Brain (organoid and tissue), 16 donors: ENCODE measurements at places on chromosomes 4 and X.

GRCh38 chrX:78199851-78200250 lies 60.4 kb upstream of the TAF9B start:
- DNase-seq = no peak

- DNase-seq = peak; percentile 71
Observed at GRCh38 chrX:6149060-6149872, 79.4 kb downstream of the NLGN4X start.

DNA sequence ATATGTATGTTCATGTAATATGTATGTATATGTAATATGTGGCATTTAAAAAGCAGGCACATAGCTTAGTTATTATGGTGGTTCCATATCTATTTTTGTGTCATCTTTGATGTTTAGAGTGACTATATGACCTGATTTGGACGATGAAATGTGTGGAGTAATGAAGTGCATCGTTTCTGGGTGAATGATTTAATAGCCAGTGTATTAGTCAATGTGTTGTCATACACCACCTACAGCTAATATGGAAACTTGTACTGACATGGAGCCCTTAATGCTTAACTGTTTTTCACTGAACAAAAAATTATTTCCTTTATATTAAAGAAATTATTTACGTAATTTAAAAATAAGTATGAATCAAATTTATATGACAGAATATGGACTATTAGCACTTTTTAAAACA lies 292.3 kb upstream of the FSTL5 start:
- DNase-seq = no peak

DNA sequence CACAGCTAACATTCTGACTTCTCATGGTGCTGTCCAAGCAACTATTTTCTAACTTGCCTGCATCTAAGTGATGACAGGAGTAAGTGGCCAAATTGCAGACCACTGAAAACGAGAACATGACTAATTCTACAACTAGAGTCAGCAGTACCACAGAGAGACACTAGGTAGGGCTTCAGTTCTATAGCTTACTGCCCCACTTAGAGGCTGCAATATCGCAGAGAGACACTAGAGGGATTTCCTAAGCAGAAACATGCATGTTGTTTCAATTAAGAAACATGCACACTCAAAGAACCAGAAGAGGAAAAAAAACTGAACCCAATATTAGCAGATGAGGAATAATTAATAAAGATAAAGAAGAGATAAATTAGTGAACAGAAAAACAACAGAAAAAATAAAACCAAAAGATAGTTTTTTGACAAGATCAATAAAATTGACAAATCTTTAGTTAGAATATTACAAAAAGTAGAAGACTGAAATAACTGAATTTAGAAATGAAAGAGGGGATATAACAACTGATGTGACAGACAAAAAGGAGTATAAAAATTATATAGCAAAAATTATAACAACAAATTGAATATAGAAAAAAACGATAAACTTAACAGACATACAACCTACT lies 100.8 kb downstream of the SPIN4 start:
- peak; percentile 70 for DNase-seq

- DNase-seq = peak; percentile 75
Observed at GRCh38 chr4:127623797-127624083, 9.0 kb upstream of the INTU start.

GRCh38 chr4:150010525-150011126 lies 67.6 kb upstream of the DCLK2 start:
- DNase-seq = peak; percentile 90

DNA sequence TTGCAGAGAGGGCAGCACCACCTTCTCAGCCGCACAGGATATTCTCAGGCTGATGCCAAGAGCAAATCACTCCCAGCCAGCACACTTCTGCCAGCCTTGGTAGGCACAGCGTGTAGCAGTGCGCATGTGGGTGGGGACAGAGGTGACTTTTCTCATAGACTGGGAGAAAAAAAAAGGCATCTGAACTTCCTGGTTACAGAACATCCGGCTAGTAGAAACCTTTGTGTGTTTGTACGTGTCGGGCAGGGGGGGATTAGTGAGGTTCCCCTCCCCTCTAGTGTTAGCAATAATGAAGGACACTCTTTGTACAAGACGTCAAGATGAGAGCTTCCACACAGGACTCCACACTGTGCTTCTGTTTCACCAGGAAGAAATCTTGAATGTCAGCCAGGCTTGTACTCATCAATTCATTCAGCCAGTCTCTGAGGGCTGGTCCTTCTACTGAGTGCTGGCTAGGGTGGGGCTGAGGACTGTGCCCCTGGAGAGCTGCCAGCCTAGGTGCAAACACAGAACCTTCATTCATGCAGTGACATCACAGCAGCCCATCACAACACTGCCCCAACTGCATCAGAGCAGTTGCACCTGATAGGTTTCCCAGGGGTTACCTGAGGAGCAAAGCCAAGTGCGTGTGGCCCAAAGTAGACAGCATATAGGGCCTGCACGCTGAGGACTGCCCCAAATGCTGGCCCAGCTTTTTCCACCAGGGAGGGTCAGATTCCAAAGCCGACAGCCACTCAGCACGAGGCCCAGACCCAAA lies 34.7 kb downstream of the SLC25A5 start:
- peak; percentile 50 for DNase-seq

- no peak for DNase-seq
Observed at GRCh38 chr4:24774452-24774851, 20.9 kb upstream of the SOD3 start.

DNA sequence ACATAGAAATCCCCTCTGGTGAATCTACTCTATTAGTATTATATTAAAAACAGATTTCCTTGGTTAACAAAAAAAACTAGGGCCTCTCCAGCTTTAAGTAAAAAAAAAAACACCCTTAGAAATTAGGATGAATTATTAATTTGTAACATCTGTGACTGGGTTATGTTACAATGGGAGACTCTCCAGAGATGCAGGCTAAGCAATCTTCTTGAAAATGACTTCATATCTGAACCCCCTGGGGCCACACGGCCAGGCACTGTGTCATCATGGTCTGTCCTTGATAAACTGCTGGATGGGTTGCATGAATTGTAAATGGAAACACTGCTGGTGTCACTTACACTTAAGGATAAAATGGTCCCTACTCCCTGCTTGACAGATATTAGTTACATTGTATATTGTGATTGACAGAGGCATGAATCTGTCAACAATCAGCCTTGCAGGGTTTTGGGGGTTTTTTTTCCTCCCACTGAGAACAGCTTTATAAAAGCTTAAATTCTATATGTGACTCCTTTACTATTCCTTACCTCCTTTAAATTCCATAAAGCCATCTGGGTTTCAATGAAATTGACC lies 49.1 kb downstream of the PRKG2 start:
- peak; percentile 12 for DNase-seq

- DNase-seq = no peak
Observed at GRCh38 chrX:19137067-19137466, 14.8 kb upstream of the ADGRG2 start.

- no peak for DNase-seq
Observed at GRCh38 chr4:1277667-1278665, 11.7 kb upstream of the MAEA start.

DNA sequence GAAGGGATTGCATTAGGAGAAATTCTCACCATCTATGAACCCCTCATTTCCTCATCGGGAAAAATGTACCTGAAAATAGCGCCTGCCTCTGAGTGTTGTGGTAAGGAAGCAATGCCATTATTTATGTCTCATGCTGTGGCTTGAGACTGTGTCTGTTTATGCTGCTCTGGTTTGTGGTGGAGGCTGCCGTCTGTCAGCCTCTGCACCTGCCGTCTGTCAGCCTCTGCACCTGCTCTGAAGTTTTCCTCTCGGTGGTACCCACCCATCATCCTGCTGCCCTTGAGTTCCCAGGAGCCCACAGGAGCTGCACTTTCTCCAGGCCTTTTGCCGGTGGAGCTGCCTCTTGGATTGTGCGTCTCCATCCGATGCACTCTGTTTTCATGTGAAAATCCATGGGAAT lies 68.5 kb upstream of the PPP2R3B start:
- DNase-seq = no peak

DNA sequence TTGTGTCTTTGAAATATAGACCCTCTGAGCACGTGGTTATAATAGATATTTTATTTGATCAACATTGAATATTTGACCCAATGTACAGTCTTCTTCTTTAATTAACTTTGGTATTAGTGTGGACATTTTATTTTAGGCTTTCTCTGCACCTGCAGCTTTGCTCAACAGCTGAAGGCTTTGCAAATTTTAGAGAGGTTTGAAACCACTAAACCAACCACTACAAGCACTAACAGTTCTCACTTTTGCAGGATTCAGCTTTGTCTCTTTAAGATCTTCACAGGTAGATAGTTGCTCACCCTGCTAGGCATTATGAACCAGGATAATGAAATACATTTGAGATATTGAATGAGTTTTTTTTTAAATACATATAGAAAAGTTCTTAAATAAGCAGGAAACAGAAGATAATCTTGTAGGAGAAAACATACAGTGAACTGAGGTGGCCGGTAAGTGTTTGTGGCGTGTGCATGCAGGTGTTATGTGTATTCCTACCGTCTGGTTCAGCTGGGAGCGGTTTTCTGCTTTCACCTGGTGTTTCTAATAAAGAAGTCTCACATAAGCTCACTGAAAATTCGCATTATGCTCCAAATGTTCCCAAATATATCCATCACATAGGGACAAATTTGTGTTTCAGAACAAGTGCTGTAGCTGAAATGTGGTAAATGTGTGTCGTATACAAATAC lies 1508.3 kb upstream of the TENM3 start:
- DNase-seq = no peak

GRCh38 chr4:181659876-181660275 lies 583.3 kb upstream of the TENM3 start:
- DNase-seq = no peak

DNA sequence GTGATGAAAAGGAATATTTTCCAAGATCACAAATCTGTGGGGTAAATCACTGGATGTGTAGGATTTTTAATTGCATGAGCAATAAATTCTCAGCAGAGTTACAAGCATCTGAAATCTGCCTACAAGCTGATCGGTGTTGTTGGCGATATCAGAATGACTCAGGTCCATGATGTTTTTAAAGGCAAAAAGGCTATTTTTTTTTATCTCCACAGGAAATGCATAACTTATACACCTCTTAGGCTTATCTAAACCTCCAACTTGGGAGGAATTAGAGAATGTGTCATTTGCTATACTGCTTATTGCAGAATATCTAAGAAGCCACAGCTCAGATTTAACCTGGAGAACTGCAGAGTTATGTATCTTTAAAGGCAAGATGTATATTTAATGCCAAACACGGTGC lies 61.6 kb downstream of the KIT start:
- DNase-seq = no peak

- DNase-seq = no peak
Observed at GRCh38 chrX:9069573-9069972, 35.6 kb upstream of the FAM9B start.

GRCh38 chr4:17296921-17297890 lies 214.7 kb downstream of the QDPR start:
- no peak for DNase-seq

GRCh38 chrX:141180851-141181250 lies 3.9 kb upstream of the LDOC1 start:
- no peak for DNase-seq

DNA sequence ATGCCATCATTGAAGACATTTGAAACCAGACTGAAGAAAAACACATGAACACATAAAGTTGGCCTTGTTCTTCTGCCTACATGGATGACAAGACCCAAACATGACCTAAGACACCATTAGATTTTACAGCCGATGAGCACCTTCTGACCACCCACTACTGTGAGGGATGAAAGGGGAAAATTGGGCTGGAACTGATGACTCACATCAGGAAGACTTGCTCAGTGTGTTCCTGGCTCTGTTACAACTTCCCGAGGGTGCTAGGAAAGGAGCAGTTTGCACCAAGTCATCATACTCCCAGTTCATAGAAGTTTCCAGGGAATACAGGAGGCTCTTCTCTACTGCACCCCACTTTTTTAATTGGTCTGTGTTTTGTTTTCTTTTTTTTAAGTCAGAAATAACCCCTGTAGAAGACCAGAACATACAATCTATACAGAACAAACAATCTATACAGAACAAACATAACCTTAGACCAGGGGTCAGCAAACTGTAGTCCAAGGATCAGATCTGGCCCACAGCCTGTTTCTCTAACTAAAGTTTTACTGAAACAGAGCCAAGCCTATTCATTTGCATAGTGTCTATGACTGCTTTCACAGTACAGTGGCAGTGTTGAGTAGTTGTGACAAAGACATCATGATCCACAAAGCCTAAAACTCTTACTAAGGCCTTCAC lies 25.3 kb downstream of the BTC start:
- DNase-seq = no peak

DNA sequence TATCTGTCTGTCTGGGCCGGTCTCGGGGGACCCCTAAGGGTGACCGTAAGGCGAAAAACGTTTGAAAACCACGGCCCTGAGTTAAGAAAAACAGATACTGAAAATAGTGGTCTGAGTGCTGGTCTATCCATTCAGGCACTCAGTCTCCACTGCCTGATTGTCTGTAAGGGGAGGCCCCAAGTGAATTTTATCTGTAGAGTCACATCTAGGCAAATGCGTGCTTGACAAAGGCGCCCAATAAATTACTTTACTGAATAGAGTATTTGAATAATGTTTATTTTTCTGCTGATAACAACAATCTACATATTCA lies 465 bp downstream of the HNRNPH2 start:
- no peak for DNase-seq

- no peak for DNase-seq
Observed at GRCh38 chr4:74284053-74284452, 24.2 kb upstream of the EPGN start.

- DNase-seq = peak; percentile 12
Observed at GRCh38 chr4:77104791-77105540, 29.2 kb upstream of the CCNI start.

DNA sequence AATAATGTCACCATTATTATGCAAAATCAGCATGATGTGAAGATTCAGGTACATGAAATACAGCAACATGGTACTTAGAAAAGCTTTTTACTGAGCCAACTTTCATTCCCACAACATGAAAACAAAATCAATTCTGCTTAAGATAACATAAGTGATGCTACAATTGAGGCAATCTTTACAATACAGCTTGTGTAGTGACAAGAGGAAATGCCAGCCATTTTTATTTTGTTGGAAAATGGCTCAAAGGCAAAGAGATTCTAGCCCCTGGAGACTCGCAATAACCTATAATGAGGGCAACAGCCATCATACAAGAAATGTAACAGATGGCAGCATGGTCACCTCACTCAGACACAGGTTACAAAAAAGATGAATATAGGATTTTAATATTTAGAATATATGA lies 560.4 kb downstream of the SPOCK3 start:
- no peak for DNase-seq

DNA sequence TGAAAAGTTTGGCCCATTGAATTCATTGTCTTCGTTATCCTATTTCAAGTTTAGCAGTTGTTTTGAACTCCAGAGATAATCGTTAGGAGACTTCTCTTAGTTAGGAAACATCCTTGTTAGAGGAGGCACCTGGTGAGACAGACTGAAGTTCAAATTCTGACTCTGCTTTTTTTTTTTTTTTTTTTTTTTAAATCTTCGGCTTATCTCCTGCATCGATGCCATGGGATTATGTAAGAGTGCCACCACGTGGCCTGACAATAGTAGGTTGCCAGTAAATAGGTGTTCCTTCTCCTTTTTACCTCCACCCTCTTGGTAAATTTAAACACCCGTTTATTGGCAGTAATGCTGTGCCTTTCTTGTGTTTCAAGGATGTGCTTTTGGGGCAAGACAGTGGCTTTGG lies 149.3 kb downstream of the SOWAHB start:
- DNase-seq = peak; percentile 65

GRCh38 chrX:19602866-19603622 lies 87.7 kb upstream of the MAP3K15 start:
- no peak for DNase-seq
